Activated CD4-positive, alpha-beta memory T cell treated with anti-CD3 and anti-CD28 coated beads for 36 hours (primary cell): ENCODE measurements at places on chromosomes 4 and X.

- DNase-seq, result no peak
Observed at GRCh38 chrX:97682991-97683840, 799.5 kb downstream of the RPA4 start.

DNA sequence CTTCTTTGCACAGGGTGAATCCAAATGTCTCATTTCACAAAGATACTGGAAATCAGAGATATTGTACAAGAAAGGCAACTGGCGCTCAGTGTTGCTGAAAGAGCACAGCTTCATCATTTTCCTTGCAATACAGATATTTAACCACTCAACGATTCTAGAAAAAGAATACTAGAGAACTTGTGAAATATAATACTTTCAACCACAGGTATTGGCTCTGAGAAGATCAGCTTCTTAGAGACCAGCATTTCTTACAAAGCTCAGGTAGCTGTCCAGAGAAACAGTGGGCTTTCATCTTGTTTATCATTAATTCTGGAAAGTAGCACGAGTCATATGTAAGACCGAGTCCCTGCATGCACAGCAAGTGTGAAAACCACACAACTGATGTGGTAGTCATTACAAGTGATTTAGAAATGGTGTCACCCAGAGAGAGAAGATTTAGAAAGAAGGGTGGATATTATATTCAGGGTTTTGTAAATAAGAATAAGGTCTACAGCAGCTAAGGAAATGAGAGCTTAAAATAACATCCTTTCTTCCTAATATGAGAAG, 7.8 kb upstream of the PPARGC1A start:
- no peak for DNase-seq

- DNase-seq, result no peak
Observed at GRCh38 chr4:158319880-158320279, 109.6 kb downstream of the TMEM144 start.

GRCh38 chr4:181949704-181950312, 293.4 kb upstream of the TENM3 start:
- DNase-seq, result no peak

GRCh38 chr4:113969709-113970334, 9.6 kb downstream of the ARSJ start:
- no peak for DNase-seq

- no peak for DNase-seq
Observed at GRCh38 chr4:26806331-26806730, 54.3 kb upstream of the STIM2 start.

GRCh38 chr4:139239127-139239772, 40.8 kb downstream of the MGARP start:
- DNase-seq, result no peak

GRCh38 chrX:133881007-133881406, 104.4 kb downstream of the GPC3 start:
- no peak for DNase-seq

DNA sequence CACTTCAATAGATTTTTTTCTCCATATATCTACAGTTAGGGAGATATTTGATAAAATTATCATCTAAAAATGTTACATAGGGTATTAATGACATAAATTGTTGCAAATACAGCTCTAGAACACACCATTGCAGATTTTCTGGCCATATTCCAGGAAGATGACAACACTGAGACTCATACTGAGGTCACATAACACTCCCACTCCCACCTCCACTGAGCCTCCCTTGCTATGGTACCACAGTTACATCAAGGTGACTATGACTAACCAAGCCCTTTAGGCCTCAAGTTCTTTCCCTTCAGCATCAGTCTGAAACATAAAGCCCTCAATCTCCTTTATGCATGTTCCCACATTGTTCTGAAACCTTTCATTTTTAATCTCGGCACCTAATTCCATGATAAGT, 932.0 kb upstream of the IGFBP7 start:
- no peak for DNase-seq

- no peak for DNase-seq
Observed at GRCh38 chr4:185344743-185345538, 50.8 kb downstream of the LRP2BP start.

DNA sequence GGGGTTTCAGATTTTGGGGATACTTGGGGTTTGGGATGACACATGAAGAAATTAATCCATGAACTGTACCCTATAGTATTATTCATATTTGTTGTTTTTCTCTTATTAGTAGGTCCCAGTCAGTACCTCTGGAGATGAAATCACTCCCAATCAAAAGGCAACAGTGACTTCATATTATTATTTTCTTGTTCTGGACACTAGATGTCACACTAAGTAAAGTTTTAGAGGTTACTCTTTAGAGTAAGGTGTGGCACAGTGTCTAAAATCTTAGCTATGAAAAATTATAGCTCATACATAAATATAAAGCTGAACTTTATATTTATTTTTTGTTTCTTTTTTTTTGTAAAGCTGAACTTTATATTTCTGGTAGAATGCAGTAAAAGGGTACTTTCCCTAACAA, 35.1 kb downstream of the FAM114A1 start:
- no peak for DNase-seq

GRCh38 chr4:75135068-75135825, 202.3 kb downstream of the PARM1 start:
- no peak for DNase-seq

DNA sequence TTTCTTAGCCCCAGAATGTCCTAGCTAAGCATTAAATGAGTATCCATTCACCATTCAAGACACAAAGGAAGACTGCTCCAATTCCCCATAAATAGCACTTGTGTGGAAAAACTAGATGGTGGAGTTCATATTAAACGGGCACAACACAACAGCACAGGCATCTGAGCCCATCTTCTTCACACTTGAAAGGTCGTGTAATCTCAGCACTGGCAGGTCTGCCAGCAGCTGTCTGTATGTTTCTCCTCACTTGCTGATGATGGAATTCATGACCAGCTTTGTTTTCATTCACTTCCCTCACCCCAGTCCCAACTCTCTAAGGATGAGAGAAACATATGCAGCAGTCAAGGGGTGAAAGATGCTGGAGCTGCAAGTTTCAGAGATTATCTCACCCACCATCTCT, 148.7 kb downstream of the AFAP1 start:
- DNase-seq, result no peak

DNA sequence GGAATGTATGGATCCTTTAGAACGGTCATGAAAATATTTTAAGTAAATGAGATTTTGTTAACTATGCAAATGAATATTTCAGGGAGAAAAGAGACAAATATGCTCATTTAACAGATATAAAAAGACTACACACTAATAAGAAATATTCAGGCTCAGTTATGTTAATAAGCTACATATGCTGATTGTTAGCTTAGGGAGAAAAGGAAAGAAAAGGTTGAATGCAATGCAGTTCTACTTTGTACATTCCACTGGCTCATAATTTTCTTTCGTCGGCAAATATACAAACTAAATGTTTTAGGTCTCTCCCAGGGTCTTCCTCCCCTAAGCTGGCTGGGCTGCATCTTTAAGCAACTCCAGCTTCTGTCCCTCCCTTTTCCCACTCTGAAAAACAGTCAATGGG, 2.7 kb upstream of the RTL3 start:
- DNase-seq, result no peak

- no peak for DNase-seq
Observed at GRCh38 chr4:107304699-107305286, 268.7 kb upstream of the DKK2 start.

- DNase-seq, result no peak
Observed at GRCh38 chrX:47177079-47177478, 16.6 kb upstream of the UBA1 start.

DNA sequence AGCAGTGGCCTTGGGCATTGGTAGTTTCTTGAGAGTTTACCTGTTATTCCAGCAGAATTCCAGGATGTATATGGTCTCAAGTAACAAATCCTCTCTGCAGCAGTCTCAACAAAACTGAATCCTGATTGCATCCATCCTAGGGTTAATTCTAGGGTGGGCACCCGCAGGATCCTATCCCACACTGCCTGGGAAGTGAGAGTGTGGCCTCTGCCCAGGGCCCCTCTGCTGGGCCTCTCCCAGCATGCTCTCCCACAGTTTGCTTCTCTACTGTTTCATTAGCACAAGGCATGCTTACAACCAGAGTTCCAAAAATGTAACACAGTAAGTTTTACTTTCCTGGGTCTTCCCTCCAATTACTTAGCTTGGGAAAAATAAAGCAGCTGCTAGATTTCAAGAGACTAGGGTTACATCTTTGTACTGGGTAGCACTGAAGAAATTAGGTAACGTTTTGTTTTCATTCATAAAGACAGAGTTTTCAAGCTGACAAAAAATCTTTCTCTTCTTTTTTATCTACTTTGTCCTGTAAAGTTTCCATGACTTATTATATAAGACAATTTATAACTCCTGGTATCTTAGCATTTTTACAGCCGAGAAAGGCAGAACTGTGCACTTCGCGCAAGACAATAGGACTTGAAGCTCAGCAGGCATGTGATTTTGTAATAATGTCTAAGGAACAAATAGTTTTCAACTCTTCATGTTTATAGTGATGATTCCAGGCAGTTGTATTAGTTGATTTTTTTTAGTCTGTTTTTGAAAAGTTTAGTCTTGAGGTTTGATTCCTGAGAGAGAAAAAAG, 131.2 kb upstream of the PCDH18 start:
- DNase-seq, result no peak

DNA sequence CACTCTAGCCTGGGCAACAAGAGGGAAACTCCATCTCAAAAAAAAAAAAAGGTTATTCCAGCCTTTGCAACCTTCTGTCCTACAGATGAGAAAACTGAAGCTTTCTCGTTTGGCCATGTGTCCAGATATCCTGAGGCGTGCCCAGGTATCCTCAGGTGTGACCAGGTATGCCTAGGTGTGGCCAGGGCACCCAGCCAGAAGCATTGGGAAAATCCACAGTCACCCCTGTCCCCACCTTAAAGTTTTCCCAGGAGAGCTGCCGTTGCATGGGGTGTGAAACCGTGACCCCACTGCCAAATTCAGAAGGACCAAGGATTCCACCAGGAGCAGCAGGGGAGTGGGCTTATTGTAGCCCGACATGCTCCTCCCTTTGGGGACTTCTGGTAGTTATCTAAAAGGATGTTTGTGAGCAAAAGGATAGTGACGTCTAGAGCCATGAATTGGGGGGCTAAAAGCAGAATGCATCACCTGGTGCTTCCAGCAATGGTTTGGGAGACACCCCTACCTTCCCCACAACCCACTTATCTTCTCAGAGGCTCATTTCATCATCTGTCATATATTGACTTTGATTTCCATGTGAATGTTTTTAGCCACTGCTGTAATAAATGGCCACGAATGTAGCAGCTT, 4.0 kb upstream of the DHRSX start:
- no peak for DNase-seq

GRCh38 chr4:132592850-132593249, 556.2 kb upstream of the PCDH10 start:
- no peak for DNase-seq

- no peak for DNase-seq
Observed at GRCh38 chr4:46249516-46249915, 125.7 kb upstream of the GABRG1 start.

DNA sequence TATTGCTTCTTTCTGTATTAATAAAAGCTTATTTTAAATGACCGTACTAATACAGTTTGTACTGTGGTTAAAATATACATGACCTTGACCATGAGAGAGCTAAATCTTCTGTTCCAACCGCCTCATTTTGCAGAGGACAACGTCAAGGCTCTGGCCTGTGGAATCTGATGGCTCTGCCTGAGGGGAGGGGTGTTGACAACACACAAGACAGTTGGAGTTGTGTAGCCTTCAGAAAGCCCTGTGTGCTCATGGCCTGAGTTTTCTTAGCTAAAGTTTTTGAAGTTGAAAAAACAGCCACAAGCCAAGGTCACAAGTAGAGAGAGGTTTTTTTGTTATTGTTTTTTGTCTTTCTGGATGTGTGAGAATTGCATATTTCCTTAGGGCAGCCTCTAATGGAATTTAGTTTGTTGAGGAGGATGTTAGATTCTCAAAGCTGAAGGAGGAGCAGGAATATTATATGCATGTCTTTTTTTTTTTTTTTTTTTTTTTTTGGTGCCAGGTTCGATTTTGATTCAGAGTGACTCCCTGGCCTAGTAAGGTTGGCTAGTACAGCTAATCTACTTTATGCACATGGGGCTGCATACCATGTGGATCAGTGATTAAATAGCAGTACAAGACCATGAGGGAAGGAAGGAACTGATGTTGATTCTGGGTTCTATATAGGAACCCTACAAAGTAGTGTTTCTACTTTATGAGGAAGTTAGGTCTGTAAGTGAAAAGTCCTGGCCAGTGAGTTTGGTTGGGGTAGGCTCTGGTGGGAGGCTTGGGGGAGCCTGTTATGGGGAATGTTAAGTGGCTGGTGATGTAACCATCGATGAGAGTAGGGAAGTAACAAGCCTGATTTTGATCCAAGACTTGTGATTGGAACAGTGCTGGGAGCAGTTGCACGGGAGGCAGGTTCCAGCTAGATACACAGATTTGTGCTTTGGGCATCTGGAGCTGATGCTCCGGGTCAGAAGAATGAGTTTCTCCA, 20.3 kb downstream of the SMS start:
- no peak for DNase-seq

GRCh38 chr4:38322714-38323113, 341.3 kb upstream of the KLF3 start:
- no peak for DNase-seq

- no peak for DNase-seq
Observed at GRCh38 chr4:141046255-141046654, 87.0 kb downstream of the RNF150 start.

- DNase-seq, result no peak
Observed at GRCh38 chr4:70177090-70177489, 18.4 kb upstream of the ODAM start.

DNA sequence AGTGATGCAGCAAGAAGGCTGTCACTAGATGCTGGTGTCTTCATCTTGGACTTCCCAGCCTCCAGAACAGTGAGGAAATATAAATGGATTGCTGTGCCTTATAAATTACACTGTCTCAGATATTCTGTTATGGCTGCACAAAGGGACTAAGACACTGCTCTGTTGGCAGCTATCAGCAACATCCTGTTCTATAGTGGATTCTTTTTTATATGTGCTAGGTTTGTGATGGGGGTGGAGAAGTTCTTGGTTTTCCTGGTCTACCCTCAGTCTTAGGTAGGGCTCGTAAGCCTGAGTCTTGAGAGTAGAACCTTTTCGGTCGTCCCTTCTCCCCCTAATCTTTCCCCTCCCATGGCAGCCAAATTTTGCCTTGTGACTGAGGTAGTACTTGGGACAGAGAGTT, 17.3 kb downstream of the STIM2 start:
- DNase-seq, result no peak

DNA sequence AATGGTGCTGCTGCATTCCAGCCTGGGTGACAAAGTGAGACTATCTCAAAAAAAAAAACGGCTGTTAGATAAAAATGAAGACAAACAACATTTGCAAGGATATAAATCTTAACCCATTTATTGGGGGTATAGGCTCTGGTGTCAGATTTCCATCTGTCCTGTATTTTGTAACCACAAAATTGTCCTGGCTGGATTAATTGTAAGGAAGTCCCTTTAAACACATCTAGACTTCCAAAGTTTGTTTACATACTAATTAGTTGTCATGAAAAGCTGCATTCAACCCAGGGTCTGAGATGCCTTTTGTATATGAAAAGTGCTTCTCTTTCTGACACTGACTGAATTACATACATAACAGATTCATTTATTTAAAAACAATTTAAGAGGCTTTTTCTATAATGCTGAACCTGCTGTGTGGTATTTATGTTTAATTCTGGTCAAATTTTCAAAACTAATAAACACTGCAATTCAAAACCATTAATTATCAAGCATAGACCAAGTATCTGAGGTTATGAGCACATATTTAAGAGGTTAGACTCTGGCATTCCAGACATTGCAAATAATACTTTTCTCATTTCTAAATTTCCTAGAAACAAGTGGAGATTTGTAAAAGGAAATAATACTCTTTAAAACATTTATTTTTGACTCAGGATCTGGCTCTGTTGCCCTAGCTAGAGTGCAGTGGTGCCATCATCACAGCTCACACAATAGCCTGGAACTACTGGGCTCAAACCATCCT, 17.5 kb upstream of the UGDH start:
- no peak for DNase-seq
